CD8-positive, alpha-beta memory T cell (primary cell): ENCODE measurements at places on chromosomes 11 and 22.

- H3K4me3 ChIP-seq: no peak overlapping the region
- H3K27me3 ChIP-seq: no peaks in the 10 kb centered on the region
- H3K27ac ChIP-seq: no peak overlapping the region
Observed at GRCh38 chr11:72230764-72231365, 6.3 kb downstream of the INPPL1 start.

DNA sequence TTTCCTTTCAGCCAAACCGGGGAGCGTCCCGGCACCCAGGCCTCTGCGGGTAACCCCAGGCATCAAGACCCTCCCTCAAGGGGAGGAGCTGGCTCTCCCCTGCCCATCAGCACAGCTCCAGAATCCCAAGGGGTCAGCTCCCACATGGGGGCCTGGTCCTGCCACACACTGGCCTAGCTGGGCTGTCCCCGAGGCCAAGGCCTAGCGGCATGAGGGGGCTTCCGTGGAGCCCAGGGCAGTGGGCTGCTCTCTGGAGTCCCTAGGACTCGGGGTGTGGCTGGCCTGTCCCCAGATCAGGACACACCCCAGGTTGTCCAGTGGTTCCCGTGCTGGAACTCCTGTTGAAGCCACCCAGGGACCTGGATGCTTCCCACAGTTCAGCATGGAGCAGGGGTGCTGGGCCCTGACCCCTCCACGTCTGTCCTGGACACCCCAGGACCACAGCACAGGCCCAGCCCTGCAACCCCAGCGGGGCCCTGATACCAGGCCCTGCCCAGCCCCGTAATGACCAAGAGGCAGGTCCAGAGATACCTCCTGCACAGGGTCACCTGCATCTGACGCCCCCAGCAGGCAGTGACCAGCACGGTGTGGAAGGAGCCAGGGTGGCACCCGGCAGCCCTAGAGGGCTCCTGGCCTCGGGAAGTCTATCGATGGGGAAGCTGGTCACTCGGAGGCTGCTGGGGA, 5.5 kb downstream of the HRAS start:
- no peak overlapping the region for H3K27ac ChIP-seq
- H3K4me3 ChIP-seq: no peak overlapping the region
- no peaks in the 10 kb centered on the region for H3K27me3 ChIP-seq
- H3K36me3 ChIP-seq: no peaks in the 10 kb centered on the region
- DNase-seq: no peak

DNA sequence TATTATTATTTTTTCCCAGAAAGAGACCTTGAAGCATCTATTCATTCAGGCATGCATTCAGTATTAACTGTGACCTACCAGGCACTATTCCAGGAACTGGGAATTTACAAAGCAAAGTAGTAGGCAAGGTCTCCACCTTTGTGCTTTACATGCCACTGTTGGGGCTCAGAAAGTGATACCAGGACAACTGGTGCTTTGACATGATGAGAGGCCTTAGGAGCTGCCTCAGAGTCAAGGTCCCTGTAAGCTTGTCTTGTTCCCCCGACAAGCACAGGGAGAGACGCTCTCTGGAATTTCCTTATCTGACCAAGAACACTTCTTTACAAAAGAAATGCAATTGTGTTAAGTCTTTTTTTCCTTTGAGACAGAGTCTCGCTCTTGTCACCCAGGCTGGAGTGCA, 2.3 kb upstream of the HMOX1 start:
- no peak for DNase-seq
- H3K36me3 ChIP-seq: no peaks in the 10 kb centered on the region
- H3K4me3 ChIP-seq: no peak overlapping the region
- peaks cover 14% of the 10 kb centered on the region for H3K4me1 ChIP-seq
- H3K27me3 ChIP-seq: peaks cover 7% of the 10 kb centered on the region
- H3K27ac ChIP-seq: no peak overlapping the region

- H3K4me1 ChIP-seq: no peaks in the 10 kb centered on the region
- DNase-seq: no peak
- no peak overlapping the region for H3K27ac ChIP-seq
Observed at GRCh38 chr22:35409783-35410662, 10.1 kb downstream of the MCM5 start.

- no peaks in the 10 kb centered on the region for H3K36me3 ChIP-seq
- H3K4me3 ChIP-seq: no peak overlapping the region
- H3K27ac ChIP-seq: no peak overlapping the region
- H3K4me1 ChIP-seq: no peaks in the 10 kb centered on the region
- no peaks in the 10 kb centered on the region for H3K27me3 ChIP-seq
- no peak for DNase-seq
Observed at GRCh38 chr11:78829146-78829545, 254.5 kb upstream of the NARS2 start.

DNA sequence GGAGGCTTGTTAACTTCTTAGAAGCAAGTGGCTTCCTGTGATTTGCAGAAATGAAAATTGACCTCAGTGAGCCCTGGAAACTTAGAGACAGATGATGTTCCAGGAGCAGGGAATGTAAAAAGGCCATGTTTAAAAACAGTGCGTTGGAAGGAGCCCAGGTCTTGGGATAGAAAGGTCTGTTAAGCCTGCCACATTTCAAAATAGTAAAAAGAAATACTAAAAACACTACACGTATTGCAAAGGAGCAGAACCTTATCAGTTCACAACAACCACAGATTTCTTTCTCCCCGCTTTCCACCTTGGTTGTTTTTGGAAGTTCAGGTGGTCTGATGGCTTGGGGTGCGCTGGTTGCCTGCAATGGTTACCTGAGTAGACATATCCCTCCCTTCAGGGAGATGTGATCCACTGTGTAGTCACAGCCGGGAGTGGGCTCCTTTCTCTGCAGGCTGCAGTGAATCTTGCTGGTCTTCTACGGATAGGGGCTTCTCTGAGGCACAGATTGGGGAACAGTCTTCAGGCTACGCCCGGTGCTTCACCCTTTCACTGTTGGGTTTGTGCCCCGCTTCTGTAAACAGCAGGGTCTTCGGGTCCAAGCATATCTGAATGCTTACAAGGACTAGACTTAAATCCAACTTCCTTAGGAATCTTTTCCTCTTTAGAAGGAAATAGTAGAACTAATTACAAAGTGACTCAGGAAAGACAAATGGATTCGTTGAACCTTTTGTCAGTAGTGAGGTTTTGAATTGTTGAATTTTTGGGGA, 1.9 kb downstream of the TEAD1 start:
- H3K27ac ChIP-seq: no peak overlapping the region
- peaks cover 18% of the 10 kb centered on the region for H3K4me1 ChIP-seq
- H3K27me3 ChIP-seq: peaks cover 24% of the 10 kb centered on the region
- no peak overlapping the region for H3K4me3 ChIP-seq

GRCh38 chr11:93234602-93235207, 36.9 kb upstream of the SLC36A4 start:
- no peaks in the 10 kb centered on the region for H3K27me3 ChIP-seq
- H3K27ac ChIP-seq: no peak overlapping the region
- H3K4me3 ChIP-seq: no peak overlapping the region
- no peaks in the 10 kb centered on the region for H3K36me3 ChIP-seq
- peak; percentile 56 for DNase-seq

- no peak overlapping the region for H3K27ac ChIP-seq
- no peaks in the 10 kb centered on the region for H3K4me1 ChIP-seq
- H3K4me3 ChIP-seq: no peak overlapping the region
- no peaks in the 10 kb centered on the region for H3K27me3 ChIP-seq
- DNase-seq: no peak
Observed at GRCh38 chr11:130533871-130534270, 85.4 kb downstream of the ADAMTS15 start.

DNA sequence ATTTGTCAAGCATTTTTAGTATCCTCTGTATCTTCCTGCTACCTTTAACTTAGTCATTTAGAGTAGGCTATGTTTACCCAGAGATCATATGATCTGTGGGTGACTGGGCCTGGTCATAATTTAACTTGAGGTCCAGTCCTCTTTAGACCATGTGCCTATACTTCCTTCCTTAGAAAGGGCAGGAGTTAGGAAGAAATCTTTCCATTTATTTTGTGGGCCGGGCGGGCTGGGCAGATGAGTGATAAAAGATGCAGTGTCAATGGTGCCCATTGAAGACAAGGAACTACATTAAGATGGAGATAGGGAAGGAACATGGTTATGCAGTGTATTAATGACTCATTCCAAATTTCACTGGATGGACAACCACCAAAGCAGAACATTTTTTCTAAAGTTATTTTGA, 30.9 kb upstream of the PDE3B start:
- no peak overlapping the region for H3K27ac ChIP-seq
- H3K4me1 ChIP-seq: peaks cover 5% of the 10 kb centered on the region
- H3K4me3 ChIP-seq: no peak overlapping the region
- no peak for DNase-seq
- H3K27me3 ChIP-seq: no peaks in the 10 kb centered on the region

- peak overlapping the region; percentile 69 for H3K27ac ChIP-seq
- H3K36me3 ChIP-seq: peaks cover 10% of the 10 kb centered on the region
- peaks cover 20% of the 10 kb centered on the region for H3K4me1 ChIP-seq
- peak overlapping the region; percentile 28 for H3K4me3 ChIP-seq
Observed at GRCh38 chr22:19959043-19959586, 17.5 kb upstream of the TXNRD2 start.

- H3K36me3 ChIP-seq: no peaks in the 10 kb centered on the region
- H3K27me3 ChIP-seq: no peaks in the 10 kb centered on the region
Observed at GRCh38 chr22:46514592-46515207, 22.7 kb downstream of the CELSR1 start.

DNA sequence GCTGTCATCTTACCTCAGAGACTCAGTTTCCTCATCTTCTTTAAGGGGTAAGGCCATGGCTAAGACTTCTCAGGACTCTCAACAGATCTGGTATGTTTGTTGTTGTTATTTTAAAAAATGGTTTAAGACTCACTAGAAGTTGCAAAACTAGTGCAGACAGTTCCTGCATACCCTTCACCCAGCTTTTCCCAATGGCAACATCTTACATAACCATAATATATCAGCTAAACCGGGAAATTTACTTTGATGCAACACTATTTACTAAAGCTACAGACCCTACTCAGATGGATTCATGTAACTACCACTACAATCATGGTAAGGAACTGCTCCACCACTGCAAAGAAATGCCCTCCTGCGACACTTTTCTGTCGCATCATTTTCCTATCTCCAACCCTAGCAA, 20.4 kb downstream of the LGR4 start:
- no peak overlapping the region for H3K4me3 ChIP-seq
- no peak for DNase-seq
- H3K36me3 ChIP-seq: no peaks in the 10 kb centered on the region
- H3K4me1 ChIP-seq: no peaks in the 10 kb centered on the region
- H3K27ac ChIP-seq: no peak overlapping the region

DNA sequence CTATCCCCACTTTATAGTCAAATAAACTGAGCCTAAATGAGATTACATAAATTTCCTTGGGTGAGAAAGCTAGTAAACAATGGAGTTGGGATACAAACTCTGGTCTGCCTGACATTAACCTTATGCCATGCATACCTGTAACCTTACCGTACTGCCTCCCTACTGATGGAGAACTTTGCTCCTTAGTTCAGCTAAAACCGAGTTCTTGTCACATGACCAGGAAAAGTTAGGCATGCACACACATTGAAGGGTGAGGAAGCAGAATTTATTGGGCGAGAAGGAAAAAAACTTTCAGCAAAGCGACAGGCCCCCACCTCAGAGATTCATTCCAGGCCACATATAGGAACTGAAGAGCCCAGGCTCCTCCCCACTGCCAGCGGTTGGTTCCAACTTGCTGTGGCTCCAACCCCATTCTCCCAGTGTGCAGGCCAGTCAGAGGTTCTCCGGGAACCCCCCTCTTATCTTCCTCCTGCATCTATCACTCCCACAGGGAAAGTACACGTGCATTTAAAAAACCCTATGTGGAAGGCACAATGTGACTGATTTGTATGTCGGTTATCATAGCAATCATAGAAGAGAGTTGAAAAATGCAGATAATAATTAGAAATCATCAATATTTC, 3.2 kb upstream of the PIWIL4 start:
- no peak overlapping the region for H3K4me3 ChIP-seq
- DNase-seq: no peak
- no peaks in the 10 kb centered on the region for H3K4me1 ChIP-seq
- H3K36me3 ChIP-seq: no peaks in the 10 kb centered on the region
- H3K27ac ChIP-seq: no peak overlapping the region

GRCh38 chr22:48836673-48837340, 990.9 kb downstream of the BRD1 start:
- H3K36me3 ChIP-seq: no peaks in the 10 kb centered on the region
- DNase-seq: no peak
- peaks cover 3% of the 10 kb centered on the region for H3K27me3 ChIP-seq
- H3K4me1 ChIP-seq: no peaks in the 10 kb centered on the region
- H3K4me3 ChIP-seq: no peak overlapping the region
- no peak overlapping the region for H3K27ac ChIP-seq

GRCh38 chr11:40228662-40229061, 1230.8 kb downstream of the LRRC4C start:
- no peak for DNase-seq
- no peaks in the 10 kb centered on the region for H3K36me3 ChIP-seq
- no peaks in the 10 kb centered on the region for H3K27me3 ChIP-seq
- no peaks in the 10 kb centered on the region for H3K4me1 ChIP-seq

DNA sequence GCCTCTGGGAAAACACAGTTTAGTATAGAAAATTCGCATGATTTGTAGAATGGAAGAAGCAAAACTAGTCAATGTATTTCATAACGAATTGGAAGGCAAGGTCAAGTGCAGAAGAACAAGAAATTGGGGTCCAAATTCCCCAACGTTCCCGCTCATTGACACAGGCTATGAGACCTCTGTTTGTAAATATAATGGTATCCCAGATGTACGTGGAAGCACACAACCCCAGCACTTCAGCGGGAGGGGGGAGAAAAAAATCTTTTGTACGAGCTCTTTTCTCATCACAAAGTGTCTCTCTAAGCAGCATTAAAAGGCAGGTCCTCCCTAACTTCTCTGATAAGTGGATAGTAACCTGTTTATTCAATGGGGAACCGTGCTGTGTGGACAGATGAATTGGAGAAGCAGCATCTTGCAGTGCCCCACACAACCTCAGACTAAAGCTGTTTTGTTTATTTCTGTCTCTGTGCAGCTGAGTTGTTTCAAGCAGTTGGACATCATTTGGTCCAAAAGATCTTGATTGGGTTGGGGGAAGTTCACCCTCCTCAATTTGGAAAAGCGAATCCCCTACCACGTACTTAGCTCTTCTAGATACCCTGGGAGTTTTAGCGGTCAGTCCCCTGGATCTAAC, 1.1 kb upstream of the GAB2 start:
- H3K4me1 ChIP-seq: peaks cover 6% of the 10 kb centered on the region
- peak overlapping the region; percentile 62 for H3K4me3 ChIP-seq
- peaks cover 9% of the 10 kb centered on the region for H3K27me3 ChIP-seq
- no peak for DNase-seq
- H3K36me3 ChIP-seq: no peaks in the 10 kb centered on the region

DNA sequence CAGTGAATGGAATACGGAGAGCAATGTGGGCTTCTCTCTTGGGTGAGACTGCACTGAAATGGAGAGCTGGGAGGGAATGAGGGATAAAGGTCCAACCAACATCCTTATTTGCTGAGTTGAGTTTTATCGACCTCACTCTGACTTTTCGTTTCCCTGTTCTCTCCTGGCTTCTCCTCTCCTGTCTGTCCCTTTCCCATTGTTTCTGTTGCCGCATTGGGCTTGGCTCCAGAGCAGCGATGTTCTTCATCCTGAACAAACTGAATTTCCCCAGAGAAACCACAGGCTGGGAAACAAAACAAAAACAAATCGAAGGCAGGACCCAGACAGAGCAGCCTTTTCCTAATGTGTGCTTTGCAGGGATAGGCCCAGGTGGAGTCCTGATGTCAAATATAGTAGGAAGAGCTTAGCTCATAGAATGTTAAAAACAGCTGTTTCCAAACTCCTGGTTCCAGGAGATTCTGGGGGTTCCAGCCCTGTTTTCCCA, 30.0 kb downstream of the MOV10L1 start:
- H3K4me3 ChIP-seq: no peak overlapping the region
- H3K4me1 ChIP-seq: no peaks in the 10 kb centered on the region
- no peaks in the 10 kb centered on the region for H3K27me3 ChIP-seq
- no peak overlapping the region for H3K27ac ChIP-seq
